Stimulated activated CD8-positive, alpha-beta memory T cell treated with anti-CD3 and anti-CD28 coated beads, Interleukin-4, amount 100 ng/mL, for 1 hour (primary cell): ENCODE measurements at places on chromosomes 2 and 18.

- DNase-seq, result no peak
These were observed 244.6 kb upstream of the NT5C1B start for GRCh38 chr2:18833941-18834340.

- no peak for DNase-seq
These were observed 39.3 kb downstream of the CD302 start for GRCh38 chr2:159758686-159759085.

- peak; percentile 72 for DNase-seq
These were observed 2.2 kb upstream of the CASP8 start for GRCh38 chr2:201257956-201258665.

DNA sequence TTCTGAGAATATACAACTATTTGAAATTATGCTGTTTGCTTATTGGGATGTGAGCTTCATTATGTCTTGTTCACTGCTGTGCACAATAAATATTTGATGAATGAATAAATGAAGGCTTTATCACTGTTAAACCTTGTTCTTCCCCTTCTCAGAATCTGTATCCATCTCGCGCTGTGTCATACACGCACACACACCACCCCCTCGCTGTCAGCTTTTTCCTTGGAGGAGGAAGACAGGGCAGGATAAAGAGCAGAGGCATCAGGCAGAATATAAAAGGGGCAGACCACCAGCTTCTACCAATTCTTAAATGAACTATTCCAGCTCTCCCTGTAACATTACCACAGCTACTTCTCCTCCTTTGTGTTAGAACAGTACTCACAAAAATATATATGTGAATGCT, 75.0 kb downstream of the CD226 start:
- DNase-seq, result no peak

DNA sequence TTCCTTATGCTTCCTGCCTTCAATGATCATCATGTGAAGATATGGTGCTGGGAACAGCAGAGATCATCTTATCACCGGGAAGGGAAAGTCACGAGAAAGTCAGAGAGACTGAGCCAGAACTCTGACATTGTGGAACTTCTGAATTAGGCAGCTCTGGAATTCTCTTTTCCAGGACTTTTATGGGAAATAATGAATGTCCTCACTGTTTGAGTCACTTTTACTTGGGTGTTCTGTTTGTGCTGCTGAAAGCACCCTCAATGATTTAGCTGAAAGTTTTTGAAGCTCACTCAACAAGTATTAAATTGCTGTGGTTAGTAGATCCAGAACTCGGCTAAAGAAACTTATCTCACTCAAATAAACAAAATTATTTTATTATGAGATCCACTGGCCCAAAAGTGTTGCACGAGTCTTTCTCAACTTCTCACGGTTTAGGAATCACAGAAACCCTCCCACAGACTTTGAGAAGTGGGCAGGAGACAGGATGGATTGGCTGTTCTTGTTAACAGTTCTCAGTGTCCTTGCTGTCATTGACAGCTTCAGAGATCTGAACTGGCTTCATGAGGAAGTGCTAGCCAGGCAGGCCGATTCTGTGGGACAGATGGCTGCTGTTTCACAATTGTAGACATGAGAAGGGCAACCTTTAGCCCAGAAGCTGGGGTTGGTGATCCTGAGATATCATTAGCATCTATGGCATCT, 26.4 kb upstream of the ATRAID start:
- DNase-seq, result no peak

GRCh38 chr2:220959391-220959802, 612.7 kb downstream of the EPHA4 start:
- DNase-seq, result no peak

DNA sequence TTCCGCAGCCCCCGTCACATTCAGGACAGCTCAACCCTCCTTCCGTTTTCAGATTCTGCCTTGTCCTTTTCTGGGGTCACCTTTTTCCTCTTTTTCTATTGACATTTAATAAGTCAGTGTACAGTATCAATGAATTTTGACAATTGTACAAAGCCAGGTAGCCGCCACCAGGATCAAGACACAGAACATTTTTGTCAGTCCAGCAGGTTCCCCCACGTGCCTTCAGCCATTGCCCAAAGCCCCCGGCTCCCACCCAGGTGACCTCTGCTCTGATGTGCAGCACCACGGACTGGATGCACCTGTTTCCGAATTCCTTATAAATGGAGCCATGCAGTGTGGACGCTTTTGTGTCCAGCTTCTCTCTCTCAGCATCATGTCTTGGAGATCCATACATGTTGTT, 30.0 kb downstream of the CROCC2 start:
- DNase-seq, result no peak

DNA sequence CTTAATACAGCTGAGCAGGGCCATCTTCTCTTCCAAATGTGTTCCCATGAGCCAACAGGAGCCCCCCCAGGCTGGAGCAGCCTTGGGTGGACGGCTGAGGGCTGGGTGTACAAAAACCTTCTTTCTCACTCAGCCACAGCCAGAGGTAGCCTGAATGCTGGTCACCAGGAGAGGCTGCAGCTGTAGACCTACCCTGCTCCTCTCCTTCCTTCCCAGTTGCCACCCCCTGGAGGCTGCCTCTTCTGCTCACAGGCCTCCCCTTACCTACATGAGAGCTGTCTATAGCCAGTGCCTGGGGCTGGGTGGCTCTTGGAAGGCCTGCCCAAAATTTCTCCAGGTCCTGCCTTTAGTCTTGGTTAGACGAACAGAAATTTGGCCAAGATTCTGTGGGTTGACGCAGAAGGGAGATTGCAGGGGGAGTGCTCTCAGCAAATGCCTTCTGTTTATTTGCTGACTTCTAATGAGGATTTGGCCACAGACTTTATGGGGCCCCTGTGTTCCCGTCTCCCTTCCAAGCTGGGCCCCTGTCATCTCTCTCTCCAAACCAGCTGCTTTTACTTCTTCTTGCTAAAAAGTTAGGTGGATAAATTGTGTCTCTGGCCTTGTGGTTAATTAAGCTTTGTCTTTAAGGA, 18.3 kb downstream of the CELF4 start:
- no peak for DNase-seq

GRCh38 chr2:85475799-85476490, 57.4 kb downstream of the SH2D6 start:
- DNase-seq, result no peak

DNA sequence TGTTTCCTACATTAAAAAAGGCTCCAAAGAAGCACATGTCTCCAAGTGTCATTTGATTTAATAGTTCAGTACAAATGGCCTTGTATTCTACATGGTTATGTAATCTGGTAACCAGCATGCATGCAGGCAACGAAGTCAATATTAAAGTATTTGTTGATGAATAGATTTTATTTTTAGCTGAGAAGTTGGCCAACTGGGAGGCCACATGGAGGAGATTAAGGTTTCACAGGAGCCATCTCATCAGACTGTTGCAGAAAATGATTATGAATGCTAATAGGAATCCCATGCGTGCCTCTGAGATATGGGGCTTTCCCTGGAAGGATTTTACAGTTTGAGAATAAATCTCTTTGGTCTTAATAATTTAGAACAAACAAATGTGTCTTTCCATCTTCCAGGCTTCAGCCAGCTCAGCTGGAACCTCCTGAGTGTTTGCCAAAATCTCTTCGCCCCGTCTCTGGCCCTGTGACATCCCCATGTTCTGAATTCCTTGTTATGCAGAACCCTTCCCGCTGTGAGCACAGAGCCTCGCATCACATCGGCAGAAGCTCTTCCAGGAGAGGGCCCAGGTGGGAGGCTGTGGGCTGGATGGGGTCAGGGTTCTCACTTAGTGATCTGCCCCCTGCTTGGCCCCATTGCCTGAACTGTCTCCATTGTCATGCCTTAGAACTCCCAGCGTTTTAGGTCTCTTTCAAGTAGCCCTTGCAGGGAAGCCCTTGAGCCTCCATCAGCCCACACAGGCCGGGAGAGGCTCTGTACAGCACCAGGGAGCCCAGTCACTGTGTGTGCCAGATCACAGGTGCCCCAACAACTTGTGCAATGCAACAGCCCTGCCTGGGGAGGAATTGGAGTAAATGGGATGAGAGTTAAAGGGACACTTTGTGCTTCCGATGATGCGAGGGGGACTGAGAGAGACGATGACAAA, 190.5 kb upstream of the TWIST2 start:
- no peak for DNase-seq

DNA sequence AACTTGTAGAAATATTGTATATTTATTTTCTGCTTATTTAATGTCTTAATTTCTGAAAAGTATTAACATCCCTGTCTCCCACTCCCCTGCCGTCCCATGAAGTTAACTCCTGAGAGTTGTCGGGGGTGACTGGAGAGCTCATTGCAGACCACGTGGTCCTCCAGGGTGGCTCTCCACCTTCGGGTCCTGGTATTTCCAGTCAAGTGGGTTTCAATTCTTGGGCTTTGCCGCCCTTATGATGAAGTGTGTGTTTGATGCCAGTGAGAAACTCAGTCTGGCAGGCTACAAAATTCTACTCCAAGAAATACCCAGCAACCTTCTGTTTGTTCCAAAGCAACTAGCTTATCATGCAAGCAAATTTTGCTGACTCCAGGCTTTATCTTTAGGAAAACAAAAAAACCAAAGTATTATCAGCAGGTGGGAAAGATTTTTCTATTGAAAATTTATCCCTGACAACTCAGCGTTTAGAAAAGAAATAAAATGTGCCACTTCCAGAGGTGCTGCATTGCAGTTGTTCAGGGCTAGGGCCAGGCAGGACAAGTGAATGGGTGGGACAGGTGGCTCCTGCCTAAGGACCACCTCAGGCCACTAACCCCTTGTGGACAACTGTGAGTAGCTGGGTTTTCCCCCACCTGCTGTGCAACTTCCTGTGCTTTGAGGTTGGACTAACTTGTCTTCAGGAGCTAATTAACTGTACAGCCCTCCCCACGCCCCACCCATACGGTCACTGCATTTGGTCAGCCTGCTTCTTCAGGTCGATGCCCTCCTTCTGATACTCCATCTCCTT, 46.6 kb downstream of the BCL2L11 start:
- no peak for DNase-seq

DNA sequence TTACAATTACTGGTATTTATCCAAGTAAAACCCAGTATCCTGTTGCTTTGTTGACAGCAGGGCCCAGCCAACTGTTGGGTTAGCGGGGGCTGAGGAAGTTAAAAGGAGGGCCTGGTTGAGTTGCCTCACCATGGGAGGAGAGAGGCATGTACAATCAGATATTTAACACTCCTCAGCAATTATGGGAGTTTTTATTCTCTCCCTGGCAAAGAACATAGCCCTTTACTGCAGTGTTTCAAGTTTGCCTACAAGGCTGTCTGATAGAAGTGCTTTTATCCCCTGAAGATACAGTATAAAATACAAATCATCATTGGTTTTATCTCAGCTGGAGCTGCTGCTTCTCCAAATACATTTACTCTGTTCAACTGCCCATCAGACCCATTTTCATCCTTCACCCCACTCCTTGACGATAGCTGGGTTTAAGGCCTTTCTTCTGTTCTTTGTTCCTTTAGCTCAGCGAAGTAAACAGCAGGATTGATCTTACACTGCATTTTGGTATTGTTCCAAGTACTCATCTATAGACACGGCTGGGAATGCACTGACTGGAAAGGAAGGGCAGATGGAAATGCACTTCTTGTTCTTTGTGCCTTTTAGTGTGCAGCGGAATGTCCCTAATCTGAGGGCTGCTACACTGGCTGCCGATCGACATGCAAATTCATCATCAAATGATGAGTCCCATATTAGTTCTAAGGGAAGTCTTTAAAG, 402.5 kb upstream of the SPRED2 start:
- no peak for DNase-seq

GRCh38 chr2:20443276-20443920, 3.5 kb upstream of the RHOB start:
- no peak for DNase-seq

DNA sequence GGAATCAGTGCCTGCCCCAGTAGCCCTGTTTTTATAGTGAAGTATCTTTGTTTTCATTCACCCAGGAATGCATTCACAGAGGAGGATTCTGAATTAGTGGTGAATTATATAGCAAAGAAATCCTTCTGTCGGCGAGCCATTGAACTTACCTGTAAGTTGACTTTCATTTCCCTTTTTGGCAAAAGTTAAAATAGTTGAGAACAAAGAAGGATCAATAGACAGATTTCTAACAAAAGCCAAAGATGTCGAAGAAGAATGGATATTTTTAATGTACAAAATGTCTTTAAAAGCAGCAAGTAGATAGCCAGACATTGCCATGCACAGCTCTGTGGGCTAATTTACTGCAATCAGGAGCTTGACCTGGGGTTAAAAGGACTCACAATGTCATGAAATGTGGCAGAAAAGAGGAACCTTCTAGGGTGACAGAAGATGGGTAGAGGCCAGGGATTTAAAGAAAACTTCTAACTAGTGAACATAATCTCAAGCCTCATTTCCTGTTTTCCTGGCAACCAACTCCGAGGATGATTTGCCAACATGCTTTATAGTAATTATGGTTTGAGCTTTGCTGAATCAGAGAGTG, 53.8 kb upstream of the TMEM87B start:
- no peak for DNase-seq

DNA sequence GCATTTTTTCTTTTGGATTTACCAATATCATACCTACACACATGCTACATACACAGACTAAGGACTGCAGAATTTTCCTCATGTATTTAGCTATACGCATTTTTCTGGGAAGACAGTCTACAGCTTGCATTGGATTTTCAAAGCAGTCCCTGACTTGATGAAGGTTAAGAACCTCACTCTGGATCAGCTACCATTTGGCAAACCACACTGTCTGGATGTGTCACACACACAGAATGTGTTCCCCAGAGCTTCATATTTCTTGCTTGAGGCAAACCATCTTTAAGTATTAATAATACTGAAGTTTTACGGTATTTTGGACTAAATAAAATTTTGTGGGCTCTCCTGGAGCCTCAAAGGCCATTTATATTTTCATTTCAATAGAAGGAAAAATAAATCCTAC, 102.3 kb downstream of the TCF4 start:
- no peak for DNase-seq

DNA sequence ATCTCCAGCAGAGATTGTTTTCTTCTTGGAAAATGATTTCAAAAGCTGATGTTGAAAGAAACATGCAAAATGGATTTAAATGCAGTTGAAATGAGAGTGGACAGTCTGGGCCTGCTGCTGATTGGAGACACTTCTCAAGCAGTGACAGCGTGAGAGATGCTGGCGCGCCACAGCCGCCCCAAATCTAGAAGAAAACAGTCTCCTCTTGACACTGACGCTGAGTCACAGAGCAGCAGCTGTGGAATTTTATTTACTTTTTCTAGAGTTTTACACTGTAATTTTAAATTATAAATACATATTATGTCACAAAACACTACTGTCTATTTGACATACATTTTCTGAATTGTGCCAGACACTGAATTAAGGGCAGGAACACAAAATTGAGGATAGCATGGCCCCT, 121.8 kb upstream of the TMEM200C start:
- no peak for DNase-seq

- no peak for DNase-seq
These were observed 229.1 kb downstream of the FHOD3 start for GRCh38 chr18:36526611-36527010.
